ENCODE measurements at places on chromosomes 4 and X.

DNA sequence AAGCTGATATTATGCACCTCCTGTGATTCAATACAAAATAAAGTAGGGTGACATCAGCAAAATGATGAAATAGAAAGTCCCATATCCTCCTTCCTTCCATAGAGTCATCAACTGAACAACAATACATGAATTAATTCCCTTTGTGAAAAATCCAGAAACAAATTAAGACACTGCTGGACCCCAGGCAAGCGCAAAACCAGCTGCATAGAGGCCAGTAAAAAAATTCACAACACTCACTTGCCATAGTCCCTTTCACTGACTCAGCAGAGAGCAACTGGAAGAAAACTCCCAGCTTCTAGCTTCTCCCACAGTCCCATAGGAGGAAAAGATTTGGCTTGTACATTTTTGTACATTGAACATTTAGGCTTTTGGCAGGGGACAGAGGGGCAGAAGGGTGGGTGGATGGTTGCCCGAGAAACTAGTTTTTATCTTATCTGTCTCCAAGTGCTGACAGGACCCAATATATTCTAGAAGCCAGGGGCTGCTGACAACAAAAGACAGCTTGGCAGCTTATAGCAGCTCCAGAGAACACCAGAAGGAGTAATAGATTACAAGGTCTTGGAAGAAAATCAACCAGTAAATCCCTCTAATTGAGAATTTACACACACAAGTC is 124.6 kb downstream of the NDST3 start:
- no peak for DNase-seq

- no peak for DNase-seq
Measured at GRCh38 chrX:107629540-107629909, 1.2 kb downstream of the PRPS1 start.

DNA sequence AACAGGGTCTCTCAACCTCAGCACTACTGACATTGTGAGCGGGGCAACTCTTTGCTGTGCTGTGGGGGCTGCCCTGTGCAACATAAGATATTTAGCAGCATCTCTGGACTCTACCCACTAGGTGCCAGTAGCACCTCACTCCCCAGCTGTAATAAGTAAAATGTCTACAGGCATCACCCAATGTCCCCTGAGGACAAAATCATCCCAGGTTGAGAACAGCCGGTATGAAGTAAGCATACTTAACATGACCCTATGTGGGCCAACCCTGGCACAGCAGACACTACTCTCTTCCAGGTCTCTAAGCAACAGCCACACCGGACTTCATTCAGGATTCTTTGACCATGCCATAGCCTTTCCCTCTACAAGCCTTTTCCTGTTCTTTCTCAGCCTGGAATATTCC is 10.5 kb upstream of the MGST2 start:
- DNase-seq: no peak

DNA sequence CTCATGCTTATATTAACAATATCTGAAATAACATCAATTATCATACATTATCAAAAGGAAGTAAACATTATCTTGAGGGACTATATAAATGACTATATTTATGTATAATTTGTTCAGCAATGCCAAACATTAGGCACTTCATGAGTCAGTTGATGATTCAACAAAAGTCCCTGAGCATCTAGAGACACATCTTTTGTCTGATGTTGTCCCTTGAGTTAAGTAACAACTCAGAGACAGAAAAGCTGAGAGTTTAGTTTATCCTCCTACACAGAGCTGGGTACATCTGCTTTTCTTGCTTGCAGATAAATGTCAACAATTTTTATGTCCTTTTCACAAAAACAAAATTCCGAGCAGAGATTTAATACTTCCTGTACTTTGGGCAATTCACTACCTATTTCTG is 311.1 kb downstream of the INPP4B start:
- no peak for DNase-seq

DNA sequence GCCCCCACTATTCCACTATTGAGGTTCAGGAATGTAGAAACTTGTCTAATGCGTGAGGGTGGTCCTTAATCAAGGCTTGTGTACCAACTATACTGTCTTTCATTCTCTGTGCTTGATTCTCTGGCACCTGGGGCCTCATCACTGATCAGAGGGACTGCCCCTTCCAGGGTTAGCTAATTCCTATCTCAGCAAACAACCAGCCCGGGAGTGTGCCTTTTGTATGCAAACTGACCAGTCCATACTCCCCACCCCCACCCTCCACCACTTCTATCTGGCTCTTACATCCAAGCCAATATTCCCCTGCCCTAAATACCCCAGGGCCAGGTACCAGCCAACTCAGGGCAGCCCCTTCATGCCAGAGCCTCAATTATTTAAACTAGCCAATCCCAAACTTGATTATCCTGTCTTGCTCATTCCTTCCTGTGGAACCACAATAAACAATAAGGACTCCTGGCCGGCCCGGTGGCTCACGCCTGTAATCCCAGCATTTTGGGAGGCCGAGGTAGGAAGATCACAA is 59.3 kb downstream of the FTHL17 start:
- DNase-seq: no peak

- no peak for DNase-seq
Measured at GRCh38 chr4:134388351-134388750, 186.8 kb upstream of the PABPC4L start.

- DNase-seq: no peak
Measured at GRCh38 chrX:25004040-25004439, 11.7 kb downstream of the ARX start.

DNA sequence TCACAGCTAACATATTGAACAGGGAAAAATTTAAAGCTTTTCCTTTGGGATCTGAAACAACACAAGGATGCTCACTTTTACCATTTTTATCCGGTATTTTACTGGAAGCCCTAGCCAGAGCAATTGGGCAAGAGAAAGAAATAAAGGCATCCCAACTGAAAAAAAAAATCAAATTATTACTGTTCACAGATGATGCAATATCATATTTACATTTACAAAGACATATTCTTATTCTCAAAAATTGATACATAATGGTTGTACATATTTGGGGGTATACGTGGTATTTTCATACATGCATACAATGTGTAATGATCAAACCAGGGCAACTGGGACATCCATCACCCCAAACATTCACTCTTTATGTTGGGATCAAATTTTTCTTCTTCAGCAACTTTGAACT is 337.0 kb upstream of the SLC7A11 start:
- no peak for DNase-seq

DNA sequence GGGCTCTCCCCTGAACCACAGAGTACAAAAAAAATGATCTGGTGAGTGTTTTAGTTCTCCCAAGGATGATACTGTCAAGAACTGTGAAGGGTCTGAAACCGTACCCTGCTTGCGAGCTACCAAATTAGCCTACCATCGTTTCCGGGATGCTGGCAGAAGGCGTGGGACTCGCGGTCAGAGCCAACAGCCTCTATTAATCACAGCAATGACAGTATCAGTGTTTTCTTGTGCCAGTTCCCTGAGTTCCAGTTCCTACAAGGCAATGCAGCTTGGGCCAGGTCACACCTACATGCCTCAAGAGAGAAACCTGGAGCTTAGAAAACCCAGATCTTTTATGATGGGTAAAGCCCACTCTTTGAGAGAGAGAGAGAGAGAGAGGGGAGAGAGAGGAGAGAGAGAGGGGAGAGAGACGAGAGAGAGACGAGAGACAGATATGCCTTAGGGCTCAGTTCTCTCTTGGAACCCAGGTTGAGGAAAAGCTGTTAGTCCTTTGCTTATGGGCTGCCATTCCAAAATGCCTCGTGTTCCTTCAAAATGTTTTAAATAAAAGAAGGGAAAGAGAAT is 327.8 kb downstream of the ARHGAP10 start:
- DNase-seq: no peak

DNA sequence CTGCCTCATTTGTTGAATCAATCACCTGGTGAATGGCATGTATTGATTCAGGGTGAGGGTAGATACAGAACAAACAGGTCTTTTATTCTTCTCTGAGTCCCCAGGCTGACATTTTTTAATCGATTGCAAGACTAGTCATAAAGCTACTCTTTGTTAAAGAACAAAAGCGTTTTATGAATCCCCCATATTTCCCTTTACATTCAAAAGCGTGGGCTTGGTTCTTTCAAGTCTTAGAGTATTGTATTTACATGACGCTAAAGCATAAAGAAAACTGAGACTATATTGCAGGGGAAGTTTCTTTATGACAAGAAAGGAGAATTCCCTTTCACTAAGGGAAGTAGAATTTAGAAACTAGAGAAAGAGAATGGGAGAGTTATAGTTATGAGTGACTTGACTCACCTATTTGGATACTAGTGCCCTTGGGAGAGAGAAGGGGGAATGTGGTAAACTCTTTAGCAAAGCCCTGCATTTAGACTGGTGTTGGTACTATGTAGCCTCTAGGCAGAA is 69.3 kb upstream of the PDE5A start:
- no peak for DNase-seq

- no peak for DNase-seq
Measured at GRCh38 chr4:150079081-150079581, 886 bp downstream of the DCLK2 start.

DNA sequence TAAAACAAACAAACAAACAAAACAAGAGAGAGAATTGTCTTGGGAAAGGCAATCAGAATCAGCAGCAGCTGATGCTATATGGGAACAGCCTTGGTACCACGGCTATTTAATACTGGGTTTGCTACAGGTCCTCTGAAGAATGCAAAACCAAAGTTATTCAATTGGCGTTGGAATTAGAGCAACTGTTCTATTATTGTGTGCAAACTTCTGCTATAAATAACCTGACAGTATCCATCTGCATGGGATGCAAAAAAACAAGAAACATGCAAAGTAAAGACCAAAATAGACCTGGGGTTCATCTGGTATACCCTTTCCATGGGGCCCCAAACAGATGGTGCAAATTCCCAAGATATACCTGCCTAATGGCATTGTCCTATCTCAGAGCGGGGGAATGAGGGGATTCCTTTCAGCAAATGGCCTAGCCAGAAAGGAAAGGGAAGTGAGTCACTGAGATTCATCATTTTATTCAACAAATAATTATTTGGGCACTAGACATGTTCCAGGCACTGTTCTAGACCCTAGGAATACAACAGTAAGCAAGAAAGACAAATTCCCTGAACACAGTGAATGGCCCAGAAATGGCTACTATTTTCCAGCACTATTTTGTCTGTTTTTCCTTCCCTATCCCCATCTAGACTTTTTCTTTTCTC is 268.9 kb downstream of the FBXW7 start:
- DNase-seq: no peak

GRCh38 chrX:148537556-148538182 is 37.3 kb downstream of the AFF2 start:
- no peak for DNase-seq

DNA sequence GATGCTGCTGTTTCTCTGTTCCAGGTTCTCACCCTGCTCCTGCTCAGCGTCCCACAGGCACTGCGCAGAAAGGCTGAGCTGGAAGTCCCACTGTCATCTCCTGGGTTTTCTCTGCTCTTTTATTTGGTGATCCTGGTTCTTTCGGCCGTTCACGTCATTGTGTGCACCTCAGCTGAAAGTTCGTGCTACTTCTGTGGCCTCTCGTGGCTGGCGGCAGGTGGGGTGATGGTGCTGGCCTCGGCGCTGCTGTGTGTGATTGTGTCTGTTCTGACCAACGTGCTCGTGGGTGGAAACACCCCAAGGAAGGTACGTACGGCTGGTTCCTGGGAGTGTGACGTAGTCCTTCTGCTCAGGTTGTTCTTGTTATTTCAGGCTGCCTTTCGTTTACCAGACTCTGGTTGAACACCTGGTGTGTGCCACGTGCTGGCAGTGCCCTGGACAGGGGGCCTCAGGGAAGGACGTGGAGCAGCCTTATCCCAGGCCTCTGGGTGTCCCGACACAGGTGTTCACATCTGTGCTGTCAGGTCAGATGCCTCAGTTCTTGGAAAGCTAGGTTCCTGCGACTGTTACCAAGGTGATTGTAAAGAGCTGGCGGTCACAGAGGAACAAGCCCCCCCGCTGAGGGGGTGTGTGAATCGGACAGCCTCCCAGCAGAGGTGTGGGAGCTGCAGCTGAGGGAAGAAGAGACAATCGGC is 22.8 kb downstream of the PIGG start:
- no peak for DNase-seq

GRCh38 chrX:19535476-19535875 is 20.2 kb upstream of the MAP3K15 start:
- no peak for DNase-seq

DNA sequence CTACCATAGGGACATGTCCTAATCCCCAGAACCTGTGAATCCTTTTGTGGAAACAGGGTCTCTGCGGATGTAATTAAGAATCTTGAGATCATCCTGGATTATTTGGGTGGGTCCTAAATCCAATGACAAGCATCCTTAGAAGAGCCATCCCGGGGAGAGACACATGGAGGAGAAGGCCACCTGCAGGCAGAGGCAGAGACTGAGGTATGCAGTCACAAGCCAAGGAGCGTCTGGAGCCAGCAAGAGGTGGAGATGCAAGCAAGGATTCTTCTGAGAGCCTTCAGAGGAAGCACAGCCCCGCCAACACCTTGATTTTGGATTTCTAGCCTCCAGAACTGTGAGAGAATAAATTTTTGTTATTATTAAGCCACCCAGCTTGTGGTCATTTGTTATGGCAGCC is 13.8 kb upstream of the FAT1 start:
- DNase-seq: no peak

GRCh38 chrX:129957241-129958082 is 25.0 kb upstream of the BCORL1 start:
- DNase-seq: no peak

- no peak for DNase-seq
Measured at GRCh38 chr4:86934771-86935565, at the start of gene AFF1. AFF1 (plus strand) TSS chr4:86935011; CDS start chr4:86948534, 13,523 bp downstream.

GRCh38 chr4:109233570-109233969 is 68.9 kb downstream of the COL25A1 start:
- no peak for DNase-seq

GRCh38 chr4:83692028-83692427 is 156.1 kb downstream of the GPAT3 start:
- DNase-seq: no peak

GRCh38 chr4:85543832-85544231 is 68.9 kb downstream of the ARHGAP24 start:
- DNase-seq: no peak
